ENCODE measurements at places on chromosomes 1 and 21.

DNA sequence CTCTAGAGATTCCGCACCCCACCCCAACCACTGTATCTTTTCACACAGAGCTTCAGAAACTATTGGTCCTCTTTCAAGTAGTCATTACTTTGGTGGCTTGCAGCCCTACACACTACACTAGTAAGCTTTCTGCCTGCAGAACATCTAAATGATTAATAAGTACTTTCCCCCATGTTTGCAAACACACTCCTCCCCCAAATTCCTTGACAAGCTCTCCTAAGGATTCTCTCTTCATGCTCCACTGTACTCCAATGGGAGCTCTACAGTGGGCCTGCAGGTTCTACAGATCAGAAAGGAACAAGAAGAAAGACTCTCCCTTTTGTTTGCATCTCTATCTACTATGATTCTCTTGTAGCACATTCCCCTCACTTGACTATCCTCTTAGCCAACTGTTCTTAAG is 16.3 kb upstream of the NUF2 start:
- DNase-seq = no peak

- no peak for DNase-seq
Measured at GRCh38 chr1:6003568-6004411, 11.6 kb upstream of the NPHP4 start.

- DNase-seq = no peak
Measured at GRCh38 chr1:39936724-39937491, 18.0 kb upstream of the MFSD2A start.

- DNase-seq = no peak
Measured at GRCh38 chr1:90824551-90824950, 107.4 kb upstream of the BARHL2 start.

DNA sequence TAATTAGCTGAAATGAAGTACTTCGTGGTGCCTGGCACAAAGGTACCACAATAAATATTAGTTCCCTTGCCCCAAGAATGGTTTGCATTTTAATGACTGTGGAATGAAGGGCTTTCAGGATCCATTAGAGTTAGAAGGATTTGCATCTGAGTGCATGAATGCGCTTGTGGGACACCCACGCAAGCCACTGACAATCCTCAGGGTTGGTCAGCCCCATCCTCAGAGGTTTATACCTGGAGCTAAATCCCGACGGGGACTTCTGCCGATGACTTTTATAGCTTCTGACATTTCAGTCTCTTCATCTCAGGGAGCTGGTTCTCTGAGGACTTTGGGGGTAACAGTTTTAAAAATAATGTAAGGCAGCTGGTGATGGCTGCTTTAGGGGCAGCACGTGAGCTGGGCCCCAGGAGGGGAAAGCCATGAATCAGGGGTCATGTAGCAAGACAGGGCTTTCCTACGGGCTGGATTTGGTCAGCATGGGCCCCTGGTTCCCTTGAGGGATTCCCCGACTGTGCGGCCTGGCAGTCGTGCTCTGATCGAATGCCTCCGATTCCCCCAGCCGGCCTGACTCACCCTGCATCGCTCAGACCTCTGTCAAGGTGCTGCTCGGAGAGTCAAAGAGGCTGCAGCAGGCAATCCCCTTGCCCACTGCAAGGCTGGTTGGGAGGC is 20.8 kb upstream of the IL10 start:
- DNase-seq = no peak

DNA sequence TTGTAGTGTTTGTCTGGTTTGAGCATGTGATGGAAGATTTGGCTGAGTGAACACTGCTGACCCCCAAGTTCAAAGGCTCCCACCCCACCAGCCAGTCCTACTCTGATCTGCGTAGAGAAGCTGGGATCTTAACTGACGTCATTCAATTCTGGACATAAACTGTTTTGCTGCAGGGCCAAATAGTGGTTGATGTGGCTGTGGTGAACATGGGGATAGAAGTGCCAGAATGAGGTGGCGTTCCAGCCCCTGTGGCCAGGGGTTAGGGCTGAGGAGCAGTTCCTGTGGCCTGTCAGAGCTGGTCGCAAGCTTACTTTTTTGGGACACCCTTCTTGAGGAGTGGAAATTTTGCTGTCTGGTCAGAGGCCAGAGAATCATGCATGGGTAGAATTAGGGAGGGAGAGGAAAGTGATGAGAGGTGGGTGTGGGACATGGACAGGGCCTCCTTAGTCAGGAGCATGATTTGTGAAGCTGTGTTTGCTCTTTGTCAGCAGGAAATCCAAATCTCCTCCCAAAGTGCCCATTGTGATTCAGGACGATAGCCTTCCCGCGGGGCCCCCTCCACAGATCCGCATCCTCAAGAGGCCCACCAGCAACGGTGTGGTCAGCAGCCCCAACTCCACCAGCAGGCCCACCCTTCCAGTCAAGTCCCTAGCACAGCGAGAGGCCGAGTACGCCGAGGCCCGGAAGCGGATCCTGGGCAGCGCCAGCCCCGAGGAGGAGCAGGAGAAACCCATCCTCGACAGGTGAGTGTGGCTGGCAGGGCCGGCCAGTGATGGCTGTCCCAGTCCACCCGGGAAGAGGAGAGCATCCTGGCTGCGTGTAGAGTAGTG is 25.9 kb downstream of the SZRD1 start:
- DNase-seq = no peak

- no peak for DNase-seq
Measured at GRCh38 chr1:2236695-2237677, 8.9 kb downstream of the SKI start.

GRCh38 chr1:210882414-210883221 is 251.3 kb downstream of the KCNH1 start:
- peak; percentile 89 for DNase-seq

DNA sequence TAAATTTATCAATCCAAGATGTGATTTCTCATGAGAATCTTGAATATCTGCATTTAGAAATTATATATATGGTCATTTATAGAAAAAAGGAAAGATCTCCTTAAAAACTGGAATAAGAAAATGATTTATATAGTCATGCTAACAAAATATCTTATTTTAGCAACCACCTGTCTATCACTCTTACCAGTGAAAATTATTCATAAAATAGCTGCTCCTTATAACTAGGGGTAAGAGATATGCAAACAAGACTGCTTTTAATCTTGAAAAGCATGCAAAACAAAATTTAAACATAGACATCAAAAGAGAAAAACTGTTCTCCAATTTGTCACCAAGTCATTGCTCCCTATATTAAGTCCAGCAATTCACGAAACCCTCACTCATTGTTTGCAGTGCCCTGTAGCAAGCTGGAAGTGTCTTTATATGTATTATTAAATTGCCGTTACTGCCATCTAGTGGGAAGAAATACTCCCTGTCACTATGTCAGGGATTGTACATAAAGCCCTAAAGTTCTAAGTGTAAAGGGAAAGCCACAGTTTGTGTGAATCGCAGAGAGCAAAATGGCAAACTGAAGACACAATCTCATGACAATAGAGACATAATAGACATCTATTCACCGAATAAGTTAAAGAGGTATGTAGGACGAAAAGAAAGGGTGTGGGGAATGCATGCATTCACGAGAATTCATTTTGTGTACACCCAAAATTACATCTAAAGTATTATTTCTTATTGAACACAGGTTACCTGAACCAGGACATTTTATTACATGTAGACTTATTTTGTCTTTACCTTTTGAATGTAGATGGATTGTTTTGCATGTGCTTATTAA is 600.5 kb downstream of the USP25 start:
- peak; percentile 32 for DNase-seq

DNA sequence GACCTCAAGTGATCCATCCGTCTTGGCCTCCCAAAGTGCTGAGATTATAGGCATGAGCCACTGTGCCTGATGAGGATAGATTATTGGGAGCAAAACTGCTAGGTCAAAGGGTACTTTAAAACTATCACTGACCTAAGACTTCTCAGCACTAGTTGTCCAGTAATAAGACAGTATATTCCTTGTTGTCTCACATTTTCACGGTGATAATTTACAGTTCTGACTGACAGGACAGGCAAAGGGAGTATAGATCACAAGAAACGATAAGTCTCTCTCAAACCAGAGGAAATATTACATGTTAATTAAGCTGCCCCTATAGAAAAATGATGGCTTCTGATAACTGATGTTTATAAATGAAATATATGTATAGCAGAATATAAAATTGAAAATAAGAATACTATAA is 3.7 kb downstream of the MRPS14 start:
- no peak for DNase-seq

GRCh38 chr1:8441426-8441825 is 123.5 kb downstream of the SLC45A1 start:
- DNase-seq = no peak

GRCh38 chr1:232579958-232580941 is 49.7 kb downstream of the SIPA1L2 start:
- no peak for DNase-seq

DNA sequence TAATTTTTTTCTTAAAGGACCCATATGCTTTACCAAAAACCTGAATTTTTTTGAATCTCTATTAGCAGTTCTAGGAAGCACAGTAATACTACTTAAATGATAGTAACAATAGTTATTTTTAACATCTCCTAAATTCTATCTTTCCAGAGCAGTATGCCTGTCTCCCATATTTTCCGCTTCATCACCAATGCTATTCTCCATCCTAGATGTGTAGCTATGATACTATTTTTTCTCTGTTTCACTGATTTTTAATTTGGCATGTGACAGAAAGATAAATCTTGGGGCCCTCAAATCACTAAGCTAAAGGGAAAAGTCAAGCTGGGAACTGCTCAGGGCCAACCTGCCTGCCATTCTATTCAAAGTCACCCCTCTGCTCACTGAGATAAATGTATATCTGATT is 102.3 kb upstream of the HMCN1 start:
- no peak for DNase-seq

DNA sequence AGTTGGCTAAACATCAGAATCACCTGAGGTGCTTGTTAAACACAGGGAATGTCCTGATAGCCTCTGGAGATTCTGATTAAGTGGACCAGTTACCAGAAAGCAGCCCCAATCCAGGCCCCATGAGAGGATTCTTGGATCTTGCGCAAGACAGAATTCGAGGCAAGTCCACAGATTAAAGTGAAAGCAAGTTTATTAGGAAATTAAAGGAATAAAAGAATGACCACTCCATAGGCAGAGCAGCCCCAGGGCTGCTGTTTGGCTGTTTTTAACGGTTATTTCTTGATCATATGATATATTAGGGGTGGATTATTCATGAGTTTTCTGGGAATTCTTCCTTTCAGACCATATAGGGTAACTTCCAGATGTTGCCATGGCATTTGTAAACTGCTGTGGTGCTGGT is 176.2 kb downstream of the ROR1 start:
- DNase-seq = no peak

DNA sequence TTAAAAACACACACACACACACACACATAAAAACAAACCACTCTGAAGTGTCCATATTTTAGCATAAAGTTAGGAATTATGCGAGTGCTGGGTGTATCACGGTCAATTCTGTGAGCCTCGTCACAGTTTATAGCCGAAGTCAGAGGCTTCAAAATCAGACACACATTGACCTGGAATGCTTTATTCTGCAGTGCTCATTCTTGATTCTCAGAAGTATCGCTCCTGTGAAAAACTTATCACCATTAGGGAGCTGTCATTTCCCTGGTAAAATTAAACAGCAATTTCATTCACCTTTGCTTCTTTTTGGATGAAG is 8.7 kb upstream of the IRF2BP2 start:
- DNase-seq = no peak

DNA sequence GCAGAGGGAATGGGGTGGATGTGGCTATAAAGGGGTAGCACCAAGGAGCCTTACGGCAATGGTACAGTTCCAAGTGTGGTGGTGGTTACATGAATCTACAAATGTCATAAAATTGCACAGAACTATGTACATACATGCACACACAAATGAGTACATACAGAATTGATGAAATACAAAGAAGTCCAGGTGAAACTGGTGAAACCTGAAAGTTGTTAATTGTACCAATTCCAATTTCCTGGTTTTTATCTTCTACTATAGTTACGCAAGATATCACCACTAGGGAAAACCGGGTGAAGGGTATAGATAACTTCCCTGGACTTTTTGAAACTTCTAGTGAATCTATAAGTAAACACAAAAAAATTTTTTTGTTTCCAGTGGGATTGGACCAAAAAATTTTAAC is 18.9 kb downstream of the HSF2BP start:
- no peak for DNase-seq

- DNase-seq = no peak
Measured at GRCh38 chr1:77768006-77768405, 8.4 kb upstream of the USP33 start.

DNA sequence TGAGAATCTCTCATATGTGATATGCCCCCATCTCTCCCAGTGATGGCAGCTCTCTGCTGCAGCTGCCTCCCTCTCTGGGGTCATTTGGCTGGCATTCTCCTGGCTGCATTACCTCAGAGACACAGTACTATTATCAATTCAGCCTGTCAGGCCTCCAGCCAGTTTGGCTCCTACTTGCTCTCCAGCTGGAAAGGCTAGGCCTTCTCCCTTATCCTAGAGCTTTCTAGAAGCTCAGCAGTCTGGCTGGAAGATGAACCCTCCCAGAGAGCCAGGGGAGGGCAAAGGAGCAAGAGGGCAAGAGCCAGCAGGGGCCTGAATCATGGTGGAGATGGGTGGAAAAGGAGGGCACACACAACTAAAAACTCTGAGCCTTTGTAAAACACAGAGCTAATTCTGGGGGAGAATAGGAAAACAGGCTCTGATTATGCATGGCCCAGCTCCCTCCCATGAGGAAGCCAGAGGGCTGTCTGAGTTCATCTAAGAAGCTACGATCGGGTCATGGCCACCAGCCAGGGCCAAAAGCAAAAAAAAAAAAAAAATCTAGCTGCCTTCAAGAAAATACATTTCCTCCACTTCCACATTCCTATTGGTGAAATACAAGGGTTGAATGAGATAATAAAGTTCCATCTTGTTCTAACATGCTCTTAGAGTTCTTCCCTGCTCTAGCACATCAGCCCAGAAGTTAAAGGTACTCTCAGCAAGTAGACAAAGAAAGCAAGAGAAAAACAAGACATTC is 8.8 kb downstream of the LAMB3 start:
- no peak for DNase-seq

- no peak for DNase-seq
Measured at GRCh38 chr1:32863881-32864245, 6.8 kb downstream of the FNDC5 start.

- no peak for DNase-seq
Measured at GRCh38 chr1:107016376-107016978, 40.0 kb upstream of the PRMT6 start.

GRCh38 chr1:180695282-180695681 is 63.5 kb downstream of the XPR1 start:
- no peak for DNase-seq

DNA sequence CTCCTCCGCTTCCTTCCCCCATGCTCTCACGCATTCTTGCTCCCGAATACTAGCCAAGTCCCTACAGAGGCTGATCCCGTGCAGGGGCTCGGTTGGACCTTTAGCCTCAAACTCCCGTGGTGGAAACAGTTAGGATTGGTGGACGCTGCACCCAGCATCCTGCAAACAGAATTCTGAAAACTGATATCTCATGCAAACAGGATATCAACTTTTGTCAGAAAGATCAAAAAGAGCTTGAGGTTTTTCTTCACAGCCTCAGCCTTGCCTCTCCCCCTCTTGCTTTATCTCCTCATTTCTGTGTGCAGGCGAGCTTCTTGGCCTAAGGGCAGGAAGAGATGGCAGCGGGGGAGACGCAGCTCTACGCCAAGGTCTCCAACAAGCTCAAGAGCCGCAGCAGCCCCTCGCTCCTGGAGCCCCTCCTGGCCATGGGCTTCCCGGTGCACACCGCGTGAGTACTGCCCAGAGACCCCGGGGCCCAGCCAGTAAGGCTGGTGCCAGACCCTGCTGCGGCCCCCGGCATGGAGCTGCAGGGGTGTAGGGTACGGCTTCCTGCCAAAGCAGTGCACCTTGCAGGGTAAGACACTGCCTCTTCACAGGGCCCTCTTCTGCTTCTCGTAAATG is at the start of gene UBASH3A:
TSS of gene UBASH3A (plus strand) at position 292 of the 621 bp plus-strand sequence. CDS start at position 336, 44 bp downstream.
- no peak for DNase-seq

GRCh38 chr21:33942426-33942825 is 26.8 kb upstream of the ATP5PO start:
- no peak for DNase-seq
